HepG2 (cell line): ENCODE measurements at places on chromosomes 6 and 20.

GRCh38 chr6:134379599-134379998 is 61.7 kb upstream of the SGK1 start:
- no peak for DNase-seq

- DNase-seq: no peak
Measured at GRCh38 chr6:81900616-81901015, 148.1 kb upstream of the TENT5A start.

GRCh38 chr6:45812922-45813321 is 202.7 kb downstream of the CLIC5 start:
- no peak for DNase-seq

DNA sequence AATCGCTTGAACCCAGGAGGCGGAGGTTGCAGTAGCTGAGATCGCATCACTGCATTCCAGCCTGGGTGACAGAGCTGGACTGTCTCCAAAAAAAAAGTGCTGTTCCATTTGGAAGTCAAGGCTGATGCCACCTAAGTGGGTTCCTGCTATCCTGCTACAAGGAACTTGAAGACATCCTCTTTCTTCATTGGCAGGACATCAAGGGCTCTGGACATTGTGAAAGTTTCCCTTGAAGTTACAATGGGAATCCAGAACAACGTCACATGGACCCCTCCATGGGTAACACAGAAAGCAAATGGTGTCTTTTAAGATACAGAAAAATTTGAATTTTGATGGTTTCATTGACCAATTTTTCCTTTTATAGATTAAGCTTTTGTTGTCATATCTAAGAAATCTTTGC is 15.5 kb upstream of the ITCH start:
- DNase-seq: no peak

GRCh38 chr20:37430044-37430443 is 84.1 kb downstream of the SRC start:
- no peak for DNase-seq

DNA sequence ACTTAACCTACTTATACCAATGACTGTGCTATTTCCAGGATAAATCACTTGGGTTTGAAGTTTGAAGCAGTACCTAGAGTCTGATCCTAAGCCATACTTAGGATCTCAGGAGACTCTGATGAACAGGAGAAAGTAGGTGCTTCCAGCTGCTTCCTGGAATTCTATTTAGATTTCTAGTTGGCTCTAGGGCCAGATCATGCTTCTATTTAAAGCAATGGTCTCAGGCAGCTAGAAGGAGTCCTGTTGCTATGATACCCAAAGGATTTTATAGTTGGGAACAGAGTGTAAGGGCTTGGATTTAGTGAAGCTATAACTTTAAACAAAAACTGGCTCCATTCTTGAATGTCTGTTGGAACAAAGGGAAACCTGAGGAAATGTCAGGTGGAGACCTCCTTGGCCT is 52.4 kb upstream of the TINAG start:
- no peak for DNase-seq

- no peak for DNase-seq
Measured at GRCh38 chr6:15937602-15938001, 191.3 kb upstream of the MYLIP start.

DNA sequence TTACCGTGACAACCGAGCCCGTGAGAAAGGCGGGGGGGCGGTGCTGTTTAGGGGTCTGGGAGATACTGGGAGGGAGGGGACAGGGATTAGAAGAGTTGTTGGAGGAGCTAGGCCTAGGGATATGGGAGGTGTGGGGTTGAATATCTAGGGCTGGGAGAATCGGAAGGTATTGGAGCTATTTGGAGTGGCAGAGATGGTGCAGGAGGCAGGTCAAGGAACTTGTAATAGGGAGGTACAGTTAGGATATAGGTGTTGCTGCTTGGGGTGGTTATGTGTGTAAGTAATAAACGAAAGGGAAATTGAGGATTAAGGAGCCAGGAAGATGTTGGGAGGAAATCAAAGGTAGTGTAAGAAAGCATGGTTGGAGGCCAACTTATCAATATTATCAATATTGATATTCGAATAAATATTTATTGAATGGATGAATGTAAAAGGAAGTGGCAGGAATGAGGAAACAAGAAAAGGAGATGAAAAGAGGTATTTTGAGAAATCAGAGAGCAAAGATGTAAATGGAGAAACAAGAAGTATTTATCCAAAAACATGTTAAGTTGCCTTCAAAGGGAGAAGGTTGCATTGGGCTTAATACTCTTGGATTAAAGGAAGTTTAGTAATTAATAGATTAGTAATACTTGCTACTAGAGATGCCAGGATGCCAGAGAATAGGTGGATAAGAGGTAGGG is 602 bp downstream of the PPP1R11 start:
- no peak for DNase-seq

- DNase-seq: no peak
Measured at GRCh38 chr6:28657381-28657768, 131.7 kb downstream of the GPX5 start.

GRCh38 chr6:89073840-89074239 is 6.7 kb upstream of the PNRC1 start:
- DNase-seq: no peak

GRCh38 chr6:139515511-139515910 is 141.1 kb upstream of the CITED2 start:
- DNase-seq: peak; percentile 31

DNA sequence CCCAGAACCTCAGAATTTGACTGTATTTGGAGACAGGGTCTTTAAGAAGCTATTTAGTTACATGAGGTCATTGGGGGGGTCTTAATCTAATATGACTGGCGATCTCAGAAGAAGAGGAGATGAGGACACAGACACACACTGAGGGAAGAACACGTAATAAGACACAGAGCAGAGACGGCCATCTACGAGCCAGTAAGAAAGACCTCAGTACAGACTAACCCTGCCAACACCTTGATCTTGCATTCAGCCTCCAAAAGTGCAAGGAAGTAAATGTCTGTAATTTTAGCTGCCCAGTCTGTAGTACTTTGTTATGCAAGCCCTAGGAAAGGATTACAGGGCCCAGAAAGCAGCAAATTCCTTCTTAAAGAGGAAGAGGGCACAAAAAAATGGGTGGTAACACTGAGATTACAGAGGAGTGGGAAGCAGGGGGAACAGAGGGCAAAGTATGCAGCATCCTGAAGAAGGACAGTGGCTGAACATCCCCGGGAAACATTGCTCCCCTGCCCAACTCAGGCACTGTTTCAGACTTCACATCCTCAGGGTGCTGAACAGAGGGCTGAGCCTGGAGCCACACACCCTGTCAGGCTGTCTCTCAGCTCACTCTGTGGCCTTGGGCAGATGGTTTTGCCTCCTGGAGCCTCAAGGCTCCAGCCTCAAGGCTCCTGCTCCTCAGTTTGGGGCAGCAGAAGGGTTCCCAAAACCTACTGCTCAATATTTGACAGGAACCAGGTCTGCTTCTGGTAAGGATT is 27.9 kb upstream of the SIRPG start:
- no peak for DNase-seq

DNA sequence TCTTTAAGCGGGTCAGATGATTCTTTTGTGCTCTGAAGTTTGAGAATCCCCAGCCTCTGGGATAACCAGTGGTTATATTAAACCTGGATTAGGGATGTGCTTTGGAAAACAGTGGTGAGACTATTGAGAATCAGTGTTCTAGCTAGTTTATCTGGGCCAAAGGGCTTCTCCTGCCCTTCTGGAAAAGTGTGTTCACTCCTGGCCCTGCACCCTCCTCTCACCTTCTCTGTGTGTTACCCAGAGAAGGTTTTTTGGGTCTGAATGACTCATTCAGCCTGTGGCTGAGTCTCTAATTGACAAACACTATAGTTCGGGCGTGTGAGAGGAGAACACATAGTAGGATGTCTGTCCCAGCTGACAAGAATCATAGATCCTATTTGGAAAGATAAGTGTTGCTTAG is 66.7 kb downstream of the LRRC1 start:
- DNase-seq: no peak

DNA sequence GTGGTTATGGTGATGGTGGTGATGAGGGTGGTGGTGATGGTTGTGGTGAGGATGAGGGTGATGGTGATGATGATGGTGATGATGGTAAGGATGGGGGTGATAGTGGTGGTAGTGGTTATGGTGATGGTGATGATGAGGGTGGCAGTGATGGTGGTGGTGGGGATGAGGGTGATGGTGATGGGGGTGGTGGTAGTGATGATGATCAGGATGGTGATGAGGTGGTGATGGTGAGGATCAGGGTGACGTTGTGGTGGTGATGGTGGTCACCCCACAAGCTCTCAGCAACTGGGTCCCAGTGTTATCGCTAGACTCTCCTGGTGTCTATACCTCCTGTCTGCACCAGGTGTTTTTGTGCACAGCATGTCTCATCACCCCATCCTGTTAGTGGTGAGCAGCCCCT is 85.0 kb downstream of the TMEM242 start:
- DNase-seq: no peak

GRCh38 chr6:9634776-9635175 is 780.1 kb downstream of the TFAP2A start:
- DNase-seq: no peak

DNA sequence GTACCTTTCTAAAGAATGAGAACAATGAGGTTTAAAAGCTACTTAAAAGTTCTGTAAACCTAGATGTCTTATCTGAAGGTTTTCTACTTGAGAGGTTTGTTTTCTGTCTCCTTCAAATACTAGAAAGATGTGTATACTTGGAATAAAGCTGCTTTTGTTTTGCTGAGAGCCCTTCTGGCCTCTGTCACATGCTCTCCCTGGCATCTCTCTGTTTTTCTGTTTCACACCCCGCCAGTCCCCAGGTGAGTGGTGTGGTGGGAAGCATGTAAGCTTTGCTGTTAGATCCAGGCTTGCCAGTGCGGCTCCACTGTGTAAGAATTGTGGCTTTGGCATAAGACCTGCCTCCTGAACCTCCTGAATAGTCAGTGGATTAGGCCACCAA is 56.8 kb downstream of the SNX9 start:
- DNase-seq: no peak

- DNase-seq: no peak
Measured at GRCh38 chr6:46638650-46639049, 14.0 kb downstream of the CYP39A1 start.

DNA sequence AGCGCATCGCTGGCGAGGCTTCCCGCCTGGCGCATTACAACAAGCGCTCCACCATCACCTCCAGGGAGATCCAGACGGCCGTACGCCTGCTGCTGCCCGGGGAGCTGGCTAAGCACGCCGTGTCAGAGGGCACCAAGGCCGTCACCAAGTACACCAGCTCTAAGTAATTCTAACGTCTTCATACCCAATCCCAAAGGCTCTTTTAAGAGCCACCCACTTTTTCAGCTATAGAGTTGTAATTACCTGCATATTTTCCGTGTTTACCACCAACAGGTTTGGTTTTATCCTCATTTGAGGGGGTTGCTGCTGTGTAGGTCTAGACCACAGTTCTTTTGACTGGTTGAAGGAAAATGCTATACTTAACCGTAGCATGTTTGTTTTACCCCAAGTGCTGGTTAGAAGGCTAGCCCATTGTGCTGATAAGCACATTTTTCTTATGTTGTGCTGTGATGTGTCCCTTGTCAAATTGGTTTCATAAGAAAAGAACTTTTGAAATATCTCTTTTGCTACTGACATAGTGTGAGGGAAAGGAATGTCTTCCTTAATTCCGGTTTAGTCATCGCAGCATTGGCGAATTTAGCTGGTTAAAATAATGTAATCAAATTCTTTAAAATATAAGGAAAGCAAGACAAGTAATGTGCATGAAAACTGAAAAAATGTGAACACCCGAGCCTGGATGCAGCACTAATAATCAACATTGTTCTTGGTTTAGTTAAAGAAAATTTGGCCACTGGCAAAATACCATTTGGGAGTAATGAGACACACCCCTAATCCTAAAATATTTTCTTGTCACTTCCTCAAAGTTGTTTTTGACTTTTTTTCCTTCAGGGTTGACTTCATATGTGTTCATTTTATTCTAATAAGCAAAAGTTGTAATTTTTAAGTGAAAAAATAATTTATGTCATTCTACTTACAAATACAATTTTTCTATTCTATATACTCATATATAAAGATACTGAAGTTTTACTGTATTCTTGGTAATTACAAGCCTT is 112.8 kb downstream of the HFE start:
- no peak for DNase-seq
